ENCODE measurements at places on chromosomes 6 and 20.

DNA sequence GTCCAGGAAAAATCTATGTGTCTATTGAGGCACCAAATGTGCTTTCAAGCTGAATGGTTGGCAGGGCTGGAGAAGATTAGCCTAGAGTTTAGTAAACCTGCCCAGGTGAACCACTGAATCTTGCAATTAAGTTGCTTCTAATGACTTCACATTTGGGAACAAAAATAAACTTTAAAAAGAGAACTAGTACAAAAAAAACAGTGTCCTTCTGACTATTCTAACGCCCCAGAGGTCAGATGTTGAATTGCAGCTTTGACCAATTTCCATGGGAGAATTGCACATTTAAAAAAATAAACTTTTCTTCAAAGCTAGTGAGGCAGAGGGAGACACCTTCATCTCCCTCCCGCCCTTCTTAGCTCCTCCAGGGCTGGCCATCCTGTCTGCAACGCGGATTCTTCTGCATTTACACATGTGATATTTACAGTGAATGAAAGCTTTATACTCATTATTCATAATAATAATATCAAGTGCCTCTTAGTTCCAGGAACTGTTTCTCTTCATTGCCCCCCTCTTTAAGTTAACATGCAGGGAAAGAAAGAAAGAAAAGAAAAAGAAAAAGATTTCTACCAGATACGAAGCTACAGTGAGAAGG lies 270.2 kb downstream of the SMOC2 start:
- DNase-seq = no peak

DNA sequence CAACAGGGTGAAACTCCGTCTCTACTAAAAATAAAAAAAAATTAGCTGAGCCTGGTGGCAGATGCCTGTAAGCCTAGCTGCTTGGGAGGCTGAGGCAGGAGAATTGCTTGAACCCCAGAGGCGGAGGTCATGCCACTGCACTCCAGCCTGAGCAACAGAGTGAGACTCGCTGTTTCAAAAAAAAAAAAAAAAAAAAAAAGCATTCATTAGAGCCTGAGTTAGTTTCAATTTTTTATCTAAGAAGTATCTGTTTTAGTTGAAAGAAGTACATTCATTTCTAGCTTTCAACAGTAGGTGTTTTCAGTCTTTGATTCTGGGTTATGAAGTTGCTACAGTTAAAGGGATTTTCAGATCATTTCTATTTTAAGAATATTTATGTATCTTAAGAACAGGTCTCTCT lies 42.2 kb downstream of the ZNF292 start:
- DNase-seq = no peak

DNA sequence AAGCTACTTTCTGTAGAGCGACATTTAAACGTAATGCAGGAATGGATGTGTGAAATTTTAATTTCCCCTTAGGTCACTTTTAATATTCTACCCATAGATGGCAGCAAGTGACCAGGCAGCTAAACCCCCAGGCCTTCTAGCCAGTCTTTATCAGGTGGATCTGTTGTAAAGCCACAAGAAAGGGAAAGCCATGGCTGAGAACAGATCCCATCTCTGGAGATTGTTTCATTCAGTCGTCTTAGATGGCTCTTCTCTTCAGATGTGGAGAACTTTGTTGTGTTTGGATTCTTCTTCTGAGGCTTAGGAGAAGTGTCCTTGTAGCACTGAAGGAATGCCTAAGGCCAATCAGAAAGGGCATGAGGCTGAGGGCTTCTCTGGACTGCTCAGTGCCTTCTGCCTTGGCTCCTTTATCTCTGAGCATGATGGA lies 15.8 kb upstream of the RNF182 start:
- no peak for DNase-seq

DNA sequence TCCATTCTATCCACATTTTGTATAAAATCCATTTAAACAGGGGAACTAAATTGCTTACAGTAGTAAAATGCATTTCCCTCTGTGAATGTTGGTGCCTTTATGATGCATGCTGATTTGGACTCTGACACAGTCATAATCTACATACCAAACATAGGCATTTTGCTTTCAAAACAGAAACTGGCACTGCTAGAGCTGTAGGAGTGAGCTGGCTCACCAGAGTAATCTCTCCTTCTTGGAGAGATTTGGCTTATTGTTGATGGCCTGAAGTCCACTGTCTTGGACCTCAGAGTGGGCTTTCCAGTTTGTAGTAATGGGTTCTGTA lies 363.2 kb upstream of the FLRT3 start:
- no peak for DNase-seq

GRCh38 chr20:41367393-41367695 lies 726 bp upstream of the EMILIN3 start:
- no peak for DNase-seq

DNA sequence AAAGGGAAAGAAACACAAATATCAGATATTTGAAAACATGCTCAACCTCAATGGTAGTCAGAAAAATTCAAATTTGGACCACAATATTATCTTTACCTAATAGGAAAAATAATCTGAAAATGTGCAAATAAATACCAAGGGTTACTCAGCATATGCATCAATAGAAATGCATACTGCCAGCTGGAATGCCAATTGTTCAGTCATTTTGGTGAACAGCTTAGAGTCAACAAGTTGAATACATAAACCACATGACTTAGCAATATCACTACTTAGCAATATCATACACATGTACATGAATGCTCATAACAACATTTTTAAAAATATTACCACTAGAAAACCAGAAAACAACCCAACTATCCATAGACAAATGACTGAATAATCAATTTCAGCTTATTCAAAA lies 212.7 kb downstream of the PTPRK start:
- DNase-seq = no peak

GRCh38 chr6:13472976-13473767 lies 14.2 kb downstream of the GFOD1 start:
- no peak for DNase-seq

DNA sequence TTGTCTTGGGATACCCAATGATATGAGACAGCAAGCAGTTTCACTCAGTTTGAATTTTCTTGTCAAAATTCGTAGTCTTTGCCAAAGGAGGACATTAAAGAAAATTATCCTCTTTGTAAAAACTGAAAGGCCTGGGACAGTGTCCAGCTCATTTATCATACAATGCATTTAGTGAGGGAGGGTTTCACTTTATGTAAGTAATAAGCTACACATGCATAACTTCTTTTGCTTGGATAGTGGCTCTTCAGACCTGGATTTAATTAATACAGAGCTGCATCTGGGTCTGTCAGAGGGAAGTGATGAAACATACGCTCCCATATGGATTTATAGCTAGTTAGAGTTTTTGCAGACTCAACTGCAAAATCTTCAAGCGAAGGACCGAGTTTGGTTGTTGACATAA lies 175.6 kb downstream of the PHACTR1 start:
- no peak for DNase-seq

- DNase-seq = no peak
These were observed 918.0 kb downstream of the TFAP2A start for GRCh38 chr6:9496837-9497236.

- DNase-seq = no peak
These were observed 61.2 kb upstream of the RNF217 start for GRCh38 chr6:124901084-124901483.

DNA sequence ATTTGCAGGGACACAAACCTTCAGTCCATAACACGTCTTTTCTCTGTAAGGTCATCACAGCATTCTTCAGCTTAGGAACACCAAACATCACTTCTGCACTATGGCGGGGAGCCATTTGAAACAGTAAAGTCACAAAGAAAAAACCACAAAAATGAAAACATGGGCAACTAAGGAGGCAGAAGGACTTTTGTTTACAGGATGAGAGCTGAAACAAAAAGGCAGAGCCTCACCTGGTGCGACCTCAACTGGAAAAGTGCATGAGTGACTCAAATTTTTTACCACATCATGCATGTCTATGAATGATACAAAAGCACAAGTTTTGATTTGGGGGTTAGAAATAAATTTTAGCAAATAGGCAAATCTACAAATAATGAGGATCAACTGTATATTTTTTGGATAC lies 68.2 kb upstream of the TNFAIP3 start:
- no peak for DNase-seq

DNA sequence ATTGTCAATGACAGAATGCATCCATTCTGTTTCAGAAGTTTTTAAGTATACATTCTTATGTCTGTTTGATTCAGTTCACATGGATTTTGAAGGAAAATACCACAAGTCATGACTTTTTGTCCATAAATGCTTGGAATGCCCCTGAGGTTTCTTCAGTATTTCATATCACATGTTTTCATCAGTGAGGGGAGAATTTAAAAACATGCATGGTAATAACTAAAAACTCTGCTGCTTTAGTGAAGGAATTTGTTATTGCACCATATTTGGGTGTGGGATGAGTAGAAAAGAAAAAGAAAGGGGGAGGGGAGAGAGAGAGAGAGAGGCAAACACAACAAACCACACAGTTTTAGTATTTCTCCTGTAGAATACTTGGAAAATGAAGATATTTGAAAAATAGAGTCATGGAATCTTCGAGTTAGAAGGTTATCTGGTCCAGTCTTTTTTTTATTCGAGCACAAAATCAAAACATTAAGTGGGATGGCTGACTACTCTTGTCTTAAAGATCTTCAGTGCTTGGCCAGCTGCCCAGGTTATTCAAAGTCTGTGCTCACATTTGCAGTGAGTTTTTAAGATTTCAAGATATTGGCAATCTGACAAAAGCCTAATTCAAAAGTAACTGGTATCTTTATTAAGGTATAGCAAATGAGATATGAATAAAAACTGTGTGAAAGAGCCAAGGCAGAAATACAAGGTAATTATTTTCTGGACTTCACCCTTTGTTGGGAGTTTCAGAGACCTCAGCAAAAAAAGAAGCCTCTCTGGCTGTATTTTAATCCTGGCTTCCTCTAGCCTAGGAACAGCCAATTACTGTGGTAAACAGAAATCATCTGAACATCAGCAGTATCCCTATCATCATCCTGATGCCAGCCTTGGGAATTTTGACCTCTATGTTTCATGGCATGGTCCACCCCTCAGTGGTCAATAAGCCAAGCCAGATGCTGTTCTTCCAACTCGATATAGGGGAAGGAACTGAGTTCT lies 687.9 kb upstream of the CITED2 start:
- no peak for DNase-seq

GRCh38 chr6:102749210-102749971 lies 1355.9 kb downstream of the GRIK2 start:
- no peak for DNase-seq

GRCh38 chr6:132410830-132411229 lies 9.6 kb upstream of the MOXD1 start:
- DNase-seq = no peak

GRCh38 chr6:5634525-5634924 lies 372.2 kb downstream of the NRN1 start:
- no peak for DNase-seq

- no peak for DNase-seq
These were observed 6.4 kb upstream of the TRIM40 start for GRCh38 chr6:30129265-30130178.

DNA sequence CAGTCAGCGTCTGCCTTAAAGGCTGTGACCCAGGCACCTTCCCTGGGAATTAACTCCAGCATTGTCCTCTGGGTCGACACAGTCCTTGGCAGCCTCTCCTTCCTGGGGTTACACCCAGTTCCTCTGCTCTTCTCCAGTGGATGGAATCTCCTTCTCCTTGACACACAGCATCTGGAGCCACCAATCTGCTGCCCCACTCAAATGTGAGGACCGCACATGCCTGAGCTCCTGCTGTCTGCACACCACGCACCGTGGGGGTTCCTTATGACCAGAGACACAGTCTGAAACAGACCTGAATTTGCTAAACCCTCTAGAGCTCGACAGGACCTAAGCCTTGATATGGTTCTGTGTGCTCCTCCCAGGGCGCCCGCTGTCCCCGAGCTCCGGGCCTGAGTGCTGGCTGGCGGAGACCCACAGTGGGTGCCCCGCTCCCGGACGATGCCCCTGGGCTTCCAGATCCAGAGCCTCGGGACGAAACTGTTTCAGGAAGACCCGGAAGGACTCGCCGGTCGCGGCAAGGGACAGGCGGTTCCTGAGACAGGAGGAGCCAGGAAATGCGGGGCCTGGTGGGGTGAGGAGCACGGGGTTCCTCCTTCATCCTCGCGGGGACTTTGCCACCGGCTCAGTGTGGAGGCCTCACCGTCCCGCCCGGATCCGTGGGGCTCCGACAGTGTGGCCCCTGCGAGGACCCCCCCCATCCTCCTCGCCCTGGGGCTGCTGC lies 2.5 kb upstream of the RAET1G start:
- DNase-seq = no peak

GRCh38 chr6:104958178-104959025 lies 1.5 kb downstream of the LIN28B start:
- no peak for DNase-seq

DNA sequence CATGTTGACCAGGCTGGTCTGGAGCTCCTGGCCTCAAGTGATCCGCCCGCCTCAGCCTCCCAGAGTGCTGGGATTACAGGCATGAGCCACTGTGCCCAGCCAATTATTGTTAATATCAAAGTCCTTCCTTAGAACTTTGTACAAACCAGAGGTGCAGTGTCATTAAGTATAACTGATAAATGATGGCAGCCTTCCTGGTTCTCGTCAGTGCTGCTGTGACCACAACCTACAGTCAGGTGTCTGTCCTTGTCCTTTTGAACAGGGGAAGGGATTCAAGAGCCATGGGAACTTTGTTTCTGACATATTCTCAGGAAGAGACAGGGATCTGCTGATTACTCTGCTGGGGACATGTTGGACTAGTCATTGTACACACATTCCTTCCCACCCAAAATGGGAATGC lies 103.2 kb upstream of the TIAM2 start:
- DNase-seq = no peak

DNA sequence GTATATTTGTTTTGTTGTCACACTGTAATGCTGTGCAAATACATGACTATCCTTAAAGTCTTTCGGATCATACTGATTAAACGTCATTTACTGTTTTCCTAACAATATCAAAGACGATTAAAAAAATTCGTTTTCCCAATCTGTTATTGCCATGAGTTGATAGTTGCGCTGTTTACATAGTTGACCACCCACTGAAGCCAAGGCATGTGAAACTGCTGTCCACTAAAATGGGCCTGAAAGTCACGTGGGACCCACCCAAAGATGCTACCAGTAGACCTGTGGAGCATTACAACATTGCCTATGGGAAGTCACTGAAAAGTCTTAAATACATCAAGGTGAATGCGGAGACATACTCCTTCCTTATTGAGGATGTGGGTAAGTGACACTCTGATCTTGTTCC lies 28.1 kb downstream of the FNDC1 start:
- no peak for DNase-seq

GRCh38 chr20:22861231-22861980 lies 173.7 kb upstream of the SSTR4 start:
- no peak for DNase-seq

GRCh38 chr20:19826179-19826914 lies 68.3 kb downstream of the RIN2 start:
- no peak for DNase-seq

DNA sequence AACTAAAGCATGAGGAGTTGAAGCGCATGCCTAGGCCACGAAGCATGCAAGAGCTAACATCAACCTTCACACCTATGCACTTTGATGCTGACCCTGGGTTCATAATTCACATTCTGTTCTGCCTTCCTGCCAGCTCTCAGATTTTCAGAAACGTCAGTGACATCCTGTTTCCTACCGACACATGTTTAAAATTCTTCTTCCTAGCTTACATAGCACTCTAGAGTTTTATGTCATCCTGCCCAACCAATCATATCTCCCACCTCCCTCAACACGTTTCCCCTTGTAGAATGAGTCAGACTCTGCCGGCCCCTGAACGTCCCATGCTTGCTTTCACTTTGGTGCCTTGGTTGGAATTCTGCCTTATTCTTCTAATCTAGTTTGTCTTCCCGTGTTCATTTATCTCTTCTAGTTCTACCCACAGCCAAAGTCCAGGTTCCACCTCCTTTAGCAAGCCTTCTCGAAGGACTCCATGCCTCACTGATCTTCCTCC lies 97.2 kb upstream of the MAP7 start:
- DNase-seq = no peak

All from stimulated activated CD8-positive, alpha-beta memory T cell treated with anti-CD3 and anti-CD28 coated beads, Interleukin-4, amount 100 ng/mL, for 1 hour (primary cell).